ENCODE measurements at places on chromosomes 2 and 18.

GRCh38 chr2:215286309-215286708 lies 25.6 kb upstream of the ATIC start:
- DNase-seq, result no peak

DNA sequence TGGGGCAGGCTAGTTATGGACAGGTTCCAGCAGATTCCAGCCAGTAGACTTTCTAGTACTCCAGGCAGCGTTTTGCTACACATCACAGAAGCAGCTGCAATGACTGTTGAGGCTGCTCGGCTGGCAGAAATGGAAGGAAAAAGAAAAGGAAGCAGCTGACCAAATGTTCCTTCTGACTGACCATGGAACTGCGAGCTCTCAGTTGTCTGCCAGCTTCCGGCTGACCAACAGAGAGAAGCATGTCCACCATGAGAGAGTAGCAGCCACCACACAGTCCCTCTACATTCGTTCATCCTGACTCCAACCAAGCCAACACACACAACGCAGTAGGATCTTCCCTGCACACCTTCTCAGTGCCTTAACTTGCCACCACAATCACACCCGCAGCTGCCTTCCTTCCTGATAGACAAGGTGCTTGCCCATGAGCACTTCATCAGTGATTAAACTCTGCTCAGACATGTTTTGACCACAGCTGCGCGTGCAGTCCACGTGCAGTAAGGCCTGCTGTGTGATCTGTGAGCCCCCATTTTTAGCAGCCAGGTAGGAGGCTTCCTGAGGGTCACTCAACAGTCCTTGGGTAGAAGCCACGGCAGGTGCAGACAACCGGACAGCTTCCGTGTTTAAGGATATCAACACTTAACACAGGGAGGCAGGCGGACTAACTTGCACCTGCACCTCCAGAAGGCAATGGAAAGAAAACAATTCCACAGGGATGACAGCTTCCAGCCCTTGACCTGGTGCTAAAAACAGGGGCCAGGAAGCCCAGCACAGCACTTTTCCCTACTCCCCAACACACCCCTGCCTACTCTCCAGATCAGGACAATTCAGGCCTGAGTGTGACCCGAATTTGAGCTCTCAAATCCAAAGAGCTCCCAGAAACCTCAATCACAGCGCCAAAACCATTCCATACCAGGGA lies 996 bp downstream of the TGFBRAP1 start:
- no peak for DNase-seq

DNA sequence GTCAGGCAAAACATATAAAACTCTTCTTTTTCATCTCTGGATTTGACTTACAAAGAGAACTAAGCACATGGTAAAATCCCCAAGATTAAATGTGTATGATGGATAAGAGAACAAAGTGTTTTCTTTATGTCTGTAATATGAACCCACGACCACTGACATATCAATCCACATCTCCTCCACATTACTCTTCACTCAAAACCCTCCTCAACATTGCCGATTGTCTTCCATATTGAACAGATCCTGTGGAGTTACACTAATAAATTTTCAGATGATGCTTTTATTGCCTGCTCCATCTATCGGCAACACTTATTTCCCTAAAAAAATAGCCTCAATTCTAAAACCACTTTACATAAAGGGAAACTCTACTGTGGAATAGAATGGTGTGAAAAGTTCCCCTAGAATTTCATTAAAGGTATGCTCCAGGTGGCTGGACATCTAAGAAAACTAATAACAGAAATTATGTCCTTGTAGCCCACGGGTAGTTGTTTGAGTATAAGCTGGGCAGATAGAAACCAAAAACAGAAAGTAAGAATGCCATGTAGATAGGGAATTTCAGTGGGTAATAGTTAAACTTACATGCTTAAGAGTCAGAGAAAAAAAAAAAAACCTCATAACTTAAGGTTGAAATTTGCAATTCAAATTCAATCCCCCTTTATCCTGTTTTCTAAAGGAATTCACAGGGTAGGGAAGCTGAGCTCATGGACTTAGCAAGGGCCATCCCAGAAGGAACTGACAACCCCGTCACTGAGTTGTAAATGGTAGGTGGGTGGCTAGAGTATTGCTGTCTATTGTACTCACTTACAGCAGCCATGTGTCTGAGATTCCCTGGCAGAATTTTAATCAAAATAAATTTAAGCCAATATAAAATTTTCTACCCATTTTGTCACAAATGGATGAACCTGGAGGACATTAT lies 305.4 kb upstream of the LYPD1 start:
- DNase-seq, result no peak

- DNase-seq, result no peak
Observed at GRCh38 chr18:68219872-68220271, 495.0 kb downstream of the TMX3 start.

GRCh38 chr18:8368512-8369217 lies 240.6 kb upstream of the RAB12 start:
- DNase-seq, result no peak

All from stimulated activated CD4-positive, alpha-beta T cell treated with anti-CD3 and anti-CD28 coated beads, Interleukin-2, amount 100 ng/mL, for 4 hours (primary cell).